ENCODE measurements at places on chromosomes 1 and 21.
A peak's percentile ranks its signal among the peaks of the same experiment; 100 is the strongest.

DNA sequence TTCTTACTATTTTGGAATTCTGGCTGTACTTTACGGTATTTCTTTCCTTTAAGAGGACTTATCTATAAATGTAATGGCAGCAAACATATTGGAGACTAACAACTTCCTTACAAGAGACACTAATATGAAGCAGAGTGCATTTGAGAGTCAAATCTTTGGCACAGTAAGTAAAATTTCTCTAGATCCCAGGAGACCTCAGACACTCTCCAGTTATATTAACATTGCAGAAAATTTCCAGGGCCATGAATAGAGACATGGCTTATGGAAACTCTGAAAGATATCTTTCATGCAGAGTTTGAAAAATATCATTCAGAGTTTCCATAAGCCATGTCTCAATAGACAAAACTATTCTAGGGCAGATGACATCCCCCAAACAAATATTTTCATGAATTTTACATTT lies 51.2 kb downstream of the IL23R start:
- no peak for DNase-seq

DNA sequence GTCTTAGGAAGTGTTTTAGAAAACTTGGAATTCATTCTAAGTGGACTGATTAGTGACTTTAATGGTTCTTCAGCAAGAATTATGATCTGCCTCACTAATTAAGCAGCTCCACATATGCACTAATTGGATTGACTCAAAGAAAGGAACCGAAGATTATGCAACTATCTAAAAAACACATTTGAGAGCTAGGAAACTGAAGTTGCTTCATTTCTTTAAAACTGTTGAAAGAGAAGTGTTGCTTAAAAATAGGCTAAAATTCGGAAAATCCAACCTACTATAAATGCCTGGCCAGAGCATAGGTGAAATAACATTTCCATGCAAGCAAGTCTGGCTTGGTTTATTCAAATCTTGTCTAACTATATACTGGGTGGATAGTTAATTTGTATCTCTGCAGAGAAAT lies 502.9 kb upstream of the ZRANB2 start:
- no peak for DNase-seq

DNA sequence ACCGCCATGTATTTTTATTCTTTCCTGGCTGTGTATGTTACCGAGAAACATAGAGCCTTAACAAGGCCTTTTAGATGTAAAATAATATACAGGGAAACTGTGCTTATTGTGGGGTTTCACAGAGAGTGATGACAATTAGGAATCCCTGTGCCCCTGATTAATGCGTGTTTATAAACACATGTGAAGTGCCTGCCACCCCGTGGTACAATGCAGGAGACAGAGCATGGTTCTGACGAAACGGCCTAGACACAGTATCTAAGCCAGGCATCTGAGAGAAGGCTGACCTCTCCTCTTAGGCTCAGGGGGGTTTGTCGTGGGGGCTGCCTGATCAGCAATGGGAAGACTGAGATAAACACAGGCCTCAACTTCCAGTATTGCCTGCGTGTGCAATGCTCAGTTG lies 200.0 kb downstream of the AJAP1 start:
- no peak for DNase-seq

DNA sequence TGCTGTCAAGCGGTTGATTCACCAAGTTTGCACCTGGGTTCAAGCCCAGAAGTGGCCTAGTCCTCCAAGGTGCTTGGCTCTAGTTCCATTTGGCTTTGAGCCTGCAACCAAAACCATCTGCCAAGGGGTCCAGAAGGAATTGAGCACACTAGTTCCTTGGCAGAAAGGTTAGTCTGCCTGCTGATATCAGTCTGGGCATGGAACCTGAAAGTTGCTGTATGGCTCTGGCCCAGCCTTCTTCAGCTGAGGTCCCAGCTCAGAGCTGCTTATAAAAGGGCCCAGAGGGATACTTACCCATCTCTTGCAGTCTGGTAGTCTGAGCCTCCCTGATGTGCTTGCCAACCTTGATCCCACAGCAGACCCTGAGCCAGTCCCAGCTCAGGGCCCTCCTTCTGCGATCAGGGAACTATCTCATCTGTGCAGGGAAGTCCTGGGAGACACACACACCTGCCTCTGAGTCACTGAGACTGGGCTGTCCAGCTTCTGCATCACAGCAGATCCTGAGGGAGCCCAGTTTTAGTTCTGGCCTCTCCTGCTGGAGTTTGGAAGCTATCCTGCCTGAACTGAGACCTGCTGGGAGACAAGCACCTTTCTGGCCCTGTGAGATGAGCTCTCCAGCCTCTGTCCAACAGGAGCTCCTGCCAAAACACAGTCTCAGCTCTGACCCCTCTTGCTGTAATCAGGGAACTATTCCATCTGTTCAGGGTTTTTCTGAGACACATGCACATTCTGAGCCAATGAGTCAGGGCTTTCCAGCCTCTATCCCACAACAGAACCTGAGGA lies 75.8 kb downstream of the CTH start:
- DNase-seq: peak; percentile 92

DNA sequence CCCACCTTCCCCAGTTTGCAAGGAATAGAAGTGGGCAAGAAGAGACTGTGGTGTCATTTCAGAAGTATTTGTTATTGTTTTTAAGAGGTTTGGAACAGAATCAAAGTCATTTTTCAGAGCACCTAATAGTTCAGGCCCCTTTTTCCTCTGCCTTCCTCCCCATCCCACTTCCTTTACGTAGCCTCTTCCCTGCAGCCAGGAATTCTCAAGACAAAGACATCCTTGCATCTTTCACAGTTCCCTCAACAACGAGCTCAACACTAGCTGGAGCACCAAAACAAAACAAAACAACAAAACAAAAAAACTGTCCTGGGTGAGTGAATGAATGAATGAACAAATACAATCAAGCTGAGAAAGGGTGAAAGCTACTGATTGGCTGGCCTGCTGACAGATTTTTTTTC lies 7.0 kb downstream of the PALMD start:
- no peak for DNase-seq

DNA sequence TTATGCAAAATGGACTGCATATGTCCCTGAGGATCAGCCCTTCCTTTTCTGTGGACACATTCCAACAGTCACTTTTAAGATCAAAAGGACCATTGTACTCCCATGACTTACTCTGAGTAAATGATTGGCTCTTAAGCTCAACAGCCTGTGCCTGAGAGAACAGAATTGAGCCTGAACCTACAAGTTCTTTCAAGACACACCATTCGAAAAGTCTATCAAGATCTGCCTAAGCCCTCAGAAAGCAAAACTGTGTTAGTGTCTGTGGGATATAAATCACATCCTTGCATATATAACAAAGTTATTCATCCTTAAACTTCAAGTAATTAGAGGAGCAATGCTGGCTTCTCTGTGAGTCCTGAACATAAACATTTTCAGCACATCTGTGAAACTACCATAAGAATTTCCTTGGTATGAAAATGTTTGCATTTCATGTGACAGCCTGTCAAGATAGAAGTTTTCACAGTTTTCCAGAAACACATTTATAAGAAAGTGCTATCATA lies 41.6 kb downstream of the PCNX2 start:
- DNase-seq: peak; percentile 60

DNA sequence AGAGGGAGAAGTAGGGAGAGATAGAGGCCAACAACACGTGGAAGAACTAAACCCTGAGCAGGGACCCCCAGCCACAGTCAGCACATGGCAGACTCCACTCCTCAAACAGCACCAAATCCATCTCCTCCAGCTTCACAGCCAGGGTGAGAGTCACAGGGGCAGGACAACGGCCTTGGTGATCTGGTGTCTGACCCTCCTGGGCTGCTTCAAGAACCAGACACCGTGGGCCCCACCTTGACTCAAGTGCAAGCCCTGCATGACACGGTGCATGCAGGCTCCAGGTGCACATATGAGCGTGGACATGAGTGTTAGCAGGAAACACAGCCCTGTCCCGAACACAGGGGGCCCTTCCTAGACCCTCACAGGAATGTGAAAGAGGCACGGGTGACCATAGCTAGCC lies 21.9 kb downstream of the S100A7 start:
- no peak for DNase-seq

DNA sequence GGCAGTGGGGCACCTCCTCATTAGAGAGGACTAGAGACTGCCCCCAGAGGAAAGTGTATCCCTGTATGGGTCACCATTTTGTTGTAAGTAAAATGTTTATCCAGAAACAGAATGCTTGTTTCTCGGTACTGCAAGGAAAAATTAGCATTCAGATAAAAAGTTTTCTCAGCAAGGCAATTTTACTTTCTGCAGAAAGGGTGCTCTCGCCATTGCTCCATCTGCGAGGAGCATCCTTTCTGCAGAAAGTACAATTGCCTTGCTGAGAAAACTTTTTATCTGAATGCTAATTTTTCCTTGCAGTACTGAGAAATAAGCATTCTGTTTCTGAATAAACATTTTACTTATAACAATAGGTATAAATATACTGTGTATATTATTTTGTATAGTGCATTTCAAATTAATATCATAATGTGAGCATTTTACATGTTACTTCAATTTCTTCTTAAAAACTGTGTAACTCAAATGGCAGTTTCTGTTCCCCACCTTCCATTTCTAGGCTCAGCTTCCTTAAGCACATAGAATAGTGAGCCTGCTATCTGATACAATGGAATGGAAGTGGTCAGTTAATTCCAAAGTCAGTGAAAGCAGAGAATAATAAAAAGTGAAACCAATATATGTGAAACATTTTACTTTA lies 76.5 kb upstream of the DESI2 start:
- DNase-seq: no peak

- no peak for DNase-seq
Observed at GRCh38 chr1:3906672-3907020, 6.6 kb upstream of the C1orf174 start.

DNA sequence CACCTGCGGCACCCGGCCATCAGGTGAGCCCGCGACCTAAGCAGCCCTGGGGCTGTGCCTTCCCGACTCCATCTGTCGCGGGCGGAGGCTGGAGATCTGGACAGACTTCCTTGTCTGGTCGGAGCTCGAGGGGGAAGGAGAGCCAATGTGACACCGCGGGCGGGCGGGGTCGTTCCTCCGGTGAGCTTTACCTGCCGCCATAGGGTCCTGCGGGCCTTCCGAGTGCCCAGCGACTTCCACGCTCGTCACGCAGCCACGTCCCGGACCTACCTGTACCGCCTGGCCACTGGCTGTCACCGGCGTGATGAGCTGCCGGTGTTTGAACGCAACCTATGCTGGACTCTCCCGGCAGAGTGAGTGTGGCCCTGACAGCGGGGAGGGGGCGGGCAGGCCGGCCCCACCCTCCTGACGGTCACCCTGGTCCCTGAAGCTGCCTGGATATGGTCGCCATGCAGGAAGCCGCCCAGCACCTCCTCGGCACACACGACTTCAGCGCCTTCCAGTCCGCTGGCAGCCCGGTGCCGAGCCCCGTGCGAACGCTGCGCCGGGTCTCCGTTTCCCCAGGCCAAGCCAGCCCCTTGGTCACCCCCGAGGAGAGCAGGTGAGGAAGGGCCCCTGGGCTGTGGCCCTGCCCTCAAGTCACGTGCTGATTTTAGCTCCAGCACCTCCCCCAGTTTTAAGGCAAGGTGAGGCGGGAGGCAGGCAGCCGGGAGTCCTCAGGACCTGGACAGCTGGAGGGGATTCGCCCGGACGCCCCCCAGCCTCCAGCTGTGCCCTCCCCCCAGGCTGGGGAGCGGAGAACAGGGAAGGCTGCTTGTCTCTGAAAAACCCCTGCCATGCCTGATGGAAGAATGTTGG lies 1.1 kb downstream of the PUSL1 start:
- DNase-seq: no peak

DNA sequence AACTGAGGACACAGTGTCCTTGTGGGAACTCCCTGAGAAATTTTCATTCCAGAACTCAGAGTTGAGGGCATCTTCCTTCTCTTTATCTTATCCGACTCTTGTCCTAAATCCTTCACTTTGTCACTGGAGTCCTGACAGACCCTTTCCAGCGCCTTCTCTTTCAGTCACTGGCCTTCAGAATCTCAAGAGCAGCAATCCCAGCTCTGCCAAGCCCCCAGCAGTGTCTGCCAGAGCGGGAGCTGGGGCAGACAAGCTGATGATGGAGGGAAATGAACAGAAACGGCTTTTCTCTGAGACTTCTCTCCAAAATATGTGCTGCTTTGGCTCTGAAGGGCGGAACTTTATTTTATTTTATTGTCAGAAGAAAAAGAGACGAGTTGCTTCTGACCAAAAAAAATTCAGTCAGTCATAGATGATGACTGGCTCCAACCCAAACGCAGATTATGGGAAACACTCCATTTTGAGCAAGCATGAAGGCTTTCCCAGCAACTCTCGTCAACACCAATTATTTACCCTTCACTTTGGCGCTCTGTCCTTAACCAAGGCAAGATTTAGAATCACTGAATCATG lies 32.2 kb downstream of the MIS18A start:
- no peak for DNase-seq

- no peak for DNase-seq
Observed at GRCh38 chr1:116255486-116256285, 117.4 kb upstream of the ATP1A1 start.

GRCh38 chr1:206921772-206922265 lies at the start of gene FCMR:
TSS of gene FCMR (minus strand) at chr1:206921941. CDS start at chr1:206921854, 87 bp downstream.
- DNase-seq: no peak

DNA sequence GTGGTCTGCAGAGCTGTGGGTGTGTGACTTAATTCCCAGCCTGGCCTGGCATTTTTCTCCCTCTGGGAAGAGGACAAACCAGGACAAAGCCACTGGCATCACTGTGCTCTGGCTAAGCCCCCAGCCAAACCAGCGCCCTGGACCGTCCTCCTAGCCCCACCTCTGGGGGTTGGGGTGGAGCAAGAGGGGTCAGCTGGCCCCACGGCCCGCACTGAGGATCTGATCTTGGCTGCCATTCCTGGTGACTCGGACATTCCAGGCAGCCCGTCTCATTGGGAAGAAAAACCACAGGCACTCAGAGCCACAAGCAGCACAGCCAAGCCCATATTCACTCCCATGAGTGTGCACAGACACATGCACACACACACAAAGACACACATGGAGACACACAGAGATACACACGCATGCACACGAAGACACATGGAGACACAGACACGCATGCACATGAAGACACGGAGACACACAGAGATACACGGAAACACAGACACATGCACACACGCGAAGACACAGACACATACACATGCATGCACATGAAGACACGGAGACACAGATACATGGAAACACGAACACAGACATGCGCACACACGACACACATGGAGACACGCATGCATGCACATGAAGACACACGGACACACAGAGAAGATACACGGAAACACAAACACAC lies 2.3 kb upstream of the MXRA8 start:
- DNase-seq: peak; percentile 93

DNA sequence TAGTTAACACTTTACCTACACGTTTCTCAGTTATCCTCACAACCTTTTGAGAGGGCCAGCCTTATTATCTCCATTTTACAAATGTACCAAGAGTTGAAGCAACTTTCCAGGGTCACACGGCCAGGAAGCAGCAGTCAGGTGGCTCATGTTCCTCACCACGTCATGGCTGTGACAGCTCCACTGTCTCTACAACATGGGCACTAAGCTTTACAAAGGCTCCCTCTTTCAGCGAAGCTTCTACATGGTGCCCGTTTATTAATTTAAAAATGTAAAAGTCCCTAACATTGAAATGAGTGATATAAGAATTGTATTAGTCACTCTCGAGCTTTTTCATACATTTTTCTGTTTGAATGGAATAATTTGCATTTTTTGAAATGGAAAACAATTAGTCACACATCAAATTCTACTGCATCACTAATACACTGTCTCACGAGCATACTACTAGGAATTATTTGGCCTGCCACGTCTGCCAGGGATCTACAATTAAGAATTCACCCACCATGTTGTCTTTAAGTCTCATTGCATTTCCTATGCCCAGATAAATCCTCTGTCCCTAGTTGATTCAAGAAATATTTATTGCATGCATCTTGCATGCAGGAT lies 28.4 kb upstream of the LIN9 start:
- no peak for DNase-seq

- peak; percentile 79 for DNase-seq
Observed at GRCh38 chr1:201025571-201026002, 2.1 kb upstream of the KIF21B start.

GRCh38 chr1:17572264-17572985 lies 32.9 kb downstream of the ARHGEF10L start:
- DNase-seq: no peak

Measured in IMR-90 (cell line).